Large intestine (tissue), 12 donors: ENCODE measurements at places on chromosomes 5 and 9. TPM values are rescaled to one million over a fixed set of nuclear protein-coding genes. Genes with fewer than 3 reads are reported as not detected.
A peak's percentile ranks its signal among the peaks of the same experiment; 100 is the strongest.

DNA sequence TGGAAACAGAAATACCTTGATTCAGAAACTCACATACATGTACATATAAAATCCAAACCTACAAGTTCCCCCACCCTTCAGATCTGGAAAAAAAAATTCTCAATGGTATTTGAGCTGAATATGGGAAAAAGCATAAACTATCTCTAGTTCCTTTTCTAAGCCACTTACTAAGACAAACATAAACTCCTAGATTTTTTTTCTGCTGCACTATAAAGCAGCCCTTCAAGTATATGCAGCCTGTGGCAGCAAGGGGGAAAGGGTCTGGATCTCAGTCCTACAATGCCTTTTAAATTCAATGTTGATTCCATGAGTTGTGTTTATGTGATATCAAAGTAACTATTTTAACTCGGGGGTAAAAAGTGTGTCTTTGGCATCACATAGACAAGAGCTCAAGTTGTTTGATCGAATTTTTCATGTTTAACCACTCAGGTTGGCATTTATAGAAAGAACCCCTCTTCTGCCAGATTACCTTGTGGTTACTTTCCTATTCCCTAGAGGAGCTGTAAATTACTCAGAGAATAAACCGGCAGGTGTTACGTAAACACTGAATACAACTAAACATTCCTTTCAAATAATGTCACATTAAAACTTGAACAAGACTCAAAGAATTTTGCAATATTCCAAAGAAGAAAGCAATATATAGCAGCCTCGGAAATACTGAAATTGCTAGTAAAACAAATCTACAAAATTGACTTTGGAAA, 91.8 kb upstream of the FER start:
- no peaks in the 10 kb centered on the region for H3K4me1 ChIP-seq
- H3K4me3 ChIP-seq = no peak overlapping the region
- no peak for DNase-seq
- H3K36me3 ChIP-seq = no peaks in the 10 kb centered on the region

- DNase-seq = no peak
- H3K36me3 ChIP-seq = no peaks in the 10 kb centered on the region
- H3K4me1 ChIP-seq = no peaks in the 10 kb centered on the region
- H3K4me3 ChIP-seq = no peak overlapping the region
Measured at GRCh38 chr9:69385581-69386033, 60.6 kb downstream of the ENTREP1 start.

- H3K4me3 ChIP-seq = no peak overlapping the region
- H3K36me3 ChIP-seq = no peaks in the 10 kb centered on the region
- H3K27me3 ChIP-seq = peaks cover 5% of the 10 kb centered on the region
- H3K4me1 ChIP-seq = peaks cover 7% of the 10 kb centered on the region
- no peak overlapping the region for H3K27ac ChIP-seq
Measured at GRCh38 chr5:142600092-142600491, 85.8 kb downstream of the FGF1 start.

- DNase-seq = peak; percentile 5
- H3K36me3 ChIP-seq = no peaks in the 10 kb centered on the region
- no peaks in the 10 kb centered on the region for H3K4me1 ChIP-seq
- no peak overlapping the region for H3K4me3 ChIP-seq
Measured at GRCh38 chr5:3825531-3826451, 230.2 kb downstream of the IRX1 start.

Gene GAS1
- polyA plus RNA-seq = 23.6 TPM
